Upper lobe of left lung (tissue), 6 donors: ENCODE measurements at places on chromosomes 6 and 20. TPM values are rescaled to one million over a fixed set of nuclear protein-coding genes. Genes with fewer than 3 reads are reported as not detected.

DNA sequence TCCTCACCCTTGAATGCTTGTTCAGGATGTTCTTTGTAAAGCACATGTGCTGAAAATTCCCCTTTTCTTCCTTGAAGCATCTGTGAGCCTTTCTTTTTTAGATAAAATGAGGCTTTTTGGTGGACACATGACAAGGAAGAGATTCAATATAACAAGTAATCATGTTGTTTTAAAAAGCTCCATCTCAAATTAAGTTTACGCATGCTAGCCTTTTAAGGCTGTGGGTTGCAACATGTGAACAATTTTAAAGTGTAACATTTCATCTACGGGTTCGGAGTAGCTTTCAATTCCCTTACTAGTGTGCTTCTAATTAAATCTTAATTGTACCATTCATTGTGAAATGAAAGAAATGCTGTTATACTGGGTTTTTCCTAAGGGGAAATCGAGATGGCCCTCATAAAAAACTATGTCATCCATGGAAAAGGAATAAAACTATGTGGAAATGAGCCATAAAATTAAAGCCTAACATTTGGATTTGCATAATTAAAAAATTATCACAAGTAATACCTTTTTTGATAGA, 19.3 kb upstream of the OSTM1 start:
- no peak for DNase-seq

The LAMA2 gene
- 41.9 TPM for total RNA-seq

- no peak for DNase-seq
These were observed 111.6 kb upstream of the SPACA1 start for GRCh38 chr6:87936065-87936464.

GRCh38 chr20:10672624-10673127, 1.1 kb downstream of the JAG1 start:
- DNase-seq = peak; percentile 92

The SLC16A10 gene
- total RNA-seq = 61.8 TPM

The DNAH8 gene
- under 0.01 TPM for total RNA-seq

The TTLL9 gene
- total RNA-seq = 2.6 TPM

- no peak for DNase-seq
These were observed 435.0 kb downstream of the HAO1 start for GRCh38 chr20:7505152-7505834.

DNA sequence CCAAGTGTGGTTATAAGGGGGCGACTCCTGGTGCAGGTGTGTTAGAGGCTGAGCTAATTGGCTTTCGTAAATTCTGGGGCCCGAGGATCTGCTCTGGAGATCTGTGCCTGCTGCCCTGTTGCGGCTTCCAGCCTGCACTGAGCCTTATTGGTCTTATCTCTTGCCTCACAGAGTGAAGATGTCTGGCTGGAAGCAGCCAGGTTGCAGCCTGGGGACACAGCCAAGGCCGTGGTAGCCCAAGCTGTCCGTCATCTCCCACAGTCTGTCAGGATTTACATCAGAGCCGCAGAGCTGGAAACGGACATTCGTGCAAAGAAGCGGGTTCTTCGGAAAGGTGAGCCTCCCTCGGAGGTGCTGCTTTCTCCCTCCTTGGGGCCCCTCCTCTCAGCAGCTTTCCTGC, 20.0 kb downstream of the PRPF6 start:
- no peak for DNase-seq

The BMP6 gene
- 12.1 TPM for total RNA-seq

The ANKEF1 gene
- total RNA-seq = 3.4 TPM

The PAK5 gene
- not detected for total RNA-seq

GRCh38 chr20:14902432-14903089, 565.1 kb upstream of the FLRT3 start:
- no peak for DNase-seq

The CST2 gene
- 0.29 TPM for total RNA-seq

DNA sequence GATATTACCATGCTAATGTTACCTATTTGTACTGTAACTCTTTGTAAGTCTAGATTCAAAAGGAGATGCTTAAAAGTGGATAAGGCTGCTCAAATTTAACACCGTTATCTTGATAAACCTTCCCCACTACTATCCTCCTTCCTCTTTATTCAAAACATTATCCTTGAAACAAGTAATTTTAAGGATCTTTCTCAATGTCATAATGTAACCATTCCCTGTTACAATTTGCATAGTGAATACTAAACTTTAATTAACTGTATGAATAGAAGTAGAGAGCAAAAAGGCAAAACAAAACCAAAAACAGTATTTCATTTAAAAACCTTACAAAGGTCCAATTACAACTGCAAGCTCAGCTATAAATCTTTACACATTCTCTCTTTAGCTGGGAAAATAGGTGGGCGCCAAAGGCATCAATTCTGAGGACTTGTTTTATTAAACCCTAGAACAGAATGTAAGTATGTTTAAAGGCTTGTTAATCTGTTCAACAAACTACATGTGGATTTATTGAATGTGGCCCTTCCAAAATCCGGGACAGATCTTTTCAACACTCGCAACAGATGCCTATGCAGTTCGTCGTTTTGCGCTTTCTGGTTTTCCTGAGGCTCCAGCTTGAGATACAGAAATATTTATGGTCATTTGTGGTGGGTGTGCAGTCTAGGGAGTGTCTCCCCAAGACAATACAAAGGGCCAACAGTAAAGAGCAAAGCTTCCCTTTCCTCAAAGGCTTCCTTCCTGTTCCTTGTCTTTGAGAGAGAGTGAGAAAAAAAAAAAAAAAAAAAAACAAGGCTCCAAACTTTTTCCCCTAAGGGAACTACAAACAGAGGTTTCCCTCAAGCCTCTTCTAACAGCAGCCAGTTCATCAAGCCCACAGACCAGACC, 15.1 kb downstream of the KIF13A start:
- no peak for DNase-seq

GRCh38 chr20:62274332-62274950, 28.4 kb upstream of the ADRM1 start:
- DNase-seq = no peak

- DNase-seq = no peak
These were observed 5.2 kb downstream of the VWA7 start for GRCh38 chr6:31771992-31772358.

DNA sequence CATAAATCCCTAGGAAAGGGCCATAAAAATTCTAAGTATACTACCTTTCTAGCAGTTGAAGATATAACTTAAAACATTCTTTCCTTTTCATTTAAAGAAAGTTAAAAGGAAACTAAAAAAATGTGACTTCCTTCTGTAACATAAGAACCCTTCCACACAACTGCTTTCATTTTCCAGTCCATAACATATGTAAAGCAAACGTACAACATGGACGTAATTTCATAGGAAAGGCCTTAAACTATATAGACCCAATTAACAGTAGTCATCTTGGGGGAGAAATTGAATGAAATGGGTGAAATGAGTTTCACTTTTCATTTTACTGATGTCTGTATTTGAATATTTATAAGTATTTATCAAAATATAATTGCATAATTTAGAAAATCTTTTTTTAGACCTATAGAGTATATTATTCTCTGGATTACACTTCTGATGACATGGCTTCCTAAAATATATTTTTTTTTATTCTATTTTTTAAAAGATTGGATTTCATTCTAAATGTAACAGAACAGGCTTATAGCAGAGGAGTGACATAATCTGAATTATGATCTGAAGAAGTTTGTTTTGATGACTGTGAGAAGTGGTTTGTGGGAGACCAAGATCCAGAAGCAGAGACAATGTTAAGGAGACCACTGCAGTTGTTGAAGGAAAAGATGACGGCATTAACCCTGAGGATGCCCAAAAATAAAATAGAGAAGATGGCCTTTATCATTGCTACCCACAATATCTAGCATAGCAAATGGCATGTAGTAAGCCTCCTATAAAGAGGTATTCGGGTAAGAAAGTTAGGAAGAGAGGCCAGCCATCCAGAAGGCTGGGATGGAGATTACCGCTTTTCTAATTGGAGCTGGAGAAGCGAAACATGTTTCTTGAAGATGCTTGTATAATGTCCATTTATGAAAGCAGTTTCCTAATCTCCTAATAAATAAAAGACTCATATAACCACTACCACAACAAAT, 260.4 kb downstream of the PTPRK start:
- no peak for DNase-seq

DNA sequence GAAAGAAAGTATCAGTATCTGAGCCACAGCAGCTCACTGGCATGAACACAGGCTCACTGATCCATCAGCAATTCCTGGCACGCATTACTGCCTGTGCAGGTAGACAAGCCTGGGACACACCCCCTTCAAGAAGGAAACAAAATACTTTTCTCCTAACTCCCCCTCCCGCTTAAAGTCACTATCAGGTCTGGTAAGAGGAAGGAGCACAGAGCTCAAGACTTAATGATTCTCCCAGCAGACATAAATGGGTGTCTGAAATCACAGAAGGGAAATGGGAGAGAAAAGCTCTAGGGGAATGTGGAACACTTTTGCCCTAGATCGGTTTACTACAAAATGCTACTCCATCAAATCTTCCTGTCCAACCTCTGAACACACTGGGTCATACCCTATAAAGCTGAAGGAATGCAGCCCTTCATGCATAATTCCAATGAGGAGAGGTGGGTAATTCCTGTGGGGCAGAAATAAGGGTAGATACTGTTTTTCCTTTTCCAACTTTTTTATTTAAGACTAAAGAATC, at the start of gene ADGRF1:
Gene ADGRF1 (minus strand): TSS at position 58 of the 517 bp plus-strand sequence. CDS start 13,271 bp downstream, outside the sequence.
- DNase-seq = no peak

DNA sequence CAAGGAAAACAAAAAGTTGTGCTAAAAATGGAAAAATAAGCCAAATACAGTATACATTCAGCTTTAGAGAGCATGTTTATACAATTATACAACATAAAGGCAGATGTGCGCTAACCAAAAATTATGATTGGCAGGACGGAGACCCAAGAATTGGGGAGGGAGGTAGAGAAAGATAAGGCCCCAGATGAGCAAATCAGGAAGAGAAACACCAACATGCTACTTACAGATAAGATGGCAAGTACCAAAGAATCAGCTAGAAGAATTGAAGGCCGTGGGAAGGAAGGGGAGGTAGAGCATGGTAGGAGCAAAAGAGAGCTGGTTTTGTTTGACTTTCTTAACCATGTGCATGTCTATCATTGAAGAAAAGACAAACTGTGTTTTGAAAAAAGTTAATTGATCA, 45.4 kb downstream of the PRND start:
- no peak for DNase-seq

GRCh38 chr6:73652637-73653570, 888 bp downstream of the SLC17A5 start:
- DNase-seq = peak; percentile 80

The KCNK5 gene
- 34.6 TPM for total RNA-seq

DNA sequence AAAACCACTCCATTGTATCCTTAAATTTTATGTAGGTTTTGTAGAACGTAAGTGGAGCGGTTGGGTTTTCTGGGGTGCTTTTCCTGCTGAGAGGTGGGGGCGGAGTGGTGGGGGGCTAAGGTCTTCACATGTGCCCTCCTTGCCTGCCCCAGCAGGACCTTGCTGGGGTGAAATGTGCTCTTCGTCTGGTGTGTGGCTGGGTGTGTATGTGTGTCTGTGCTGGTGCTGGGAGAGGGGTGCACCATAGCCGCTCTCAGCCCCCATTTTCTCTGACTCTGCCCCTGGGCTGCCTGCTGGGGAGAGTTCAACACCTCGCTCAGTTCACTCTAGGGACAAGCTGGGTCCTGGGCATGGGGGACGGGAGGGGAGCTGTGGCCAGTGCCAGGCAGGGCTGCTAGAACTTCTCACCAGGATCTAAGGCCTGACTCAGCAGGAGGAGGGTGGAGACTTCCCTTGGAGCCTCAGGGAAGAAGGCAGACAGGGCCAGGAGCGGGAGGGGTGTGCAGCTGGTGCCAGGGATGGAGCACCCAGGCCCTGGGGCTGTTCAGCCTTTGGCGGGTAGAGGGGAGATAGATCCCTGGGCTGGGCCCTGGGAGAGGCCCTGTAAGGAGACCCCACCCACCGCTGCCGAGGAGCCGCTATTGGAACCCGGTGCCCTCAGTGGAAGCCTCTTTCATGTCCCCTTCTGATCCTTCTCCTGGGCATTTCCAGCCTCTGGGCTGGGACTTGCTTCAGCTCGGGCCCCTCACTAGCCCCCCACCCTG, 4.8 kb downstream of the SOX18 start:
- peak; percentile 64 for DNase-seq

GRCh38 chr20:57092112-57092899, 174.1 kb downstream of the BMP7 start:
- peak; percentile 54 for DNase-seq

DNA sequence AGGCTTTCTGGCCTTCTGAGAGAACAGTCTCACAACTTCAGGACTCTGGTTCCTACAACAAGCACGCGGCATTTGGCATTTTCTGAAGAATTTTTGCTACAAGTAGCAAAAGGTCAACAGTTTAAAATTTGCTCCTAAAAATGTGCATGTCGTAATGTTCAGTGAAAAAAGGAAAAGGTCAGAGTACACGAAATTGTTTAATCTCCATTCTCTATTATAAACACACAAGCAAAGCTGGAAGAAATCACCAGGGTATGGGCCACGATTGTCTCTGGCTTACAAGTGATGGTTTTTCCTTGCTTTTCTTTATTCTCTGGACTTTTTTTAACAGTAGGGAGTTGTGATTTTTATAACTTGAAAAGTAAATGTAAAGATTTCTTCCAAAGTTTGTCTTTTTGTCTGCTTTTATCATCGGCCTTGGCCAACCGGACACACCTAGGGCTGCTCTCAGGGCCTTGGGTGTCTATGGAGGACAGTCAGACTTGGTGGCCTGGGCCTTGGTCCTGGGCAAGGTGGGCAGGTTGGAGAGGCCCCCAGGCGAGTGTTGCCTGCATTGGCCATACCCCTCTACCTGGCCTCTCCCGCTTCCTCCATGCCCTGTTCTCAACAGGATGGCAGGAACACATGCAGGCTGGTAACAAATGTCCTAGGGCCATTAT, 32.4 kb downstream of the PLEKHG1 start:
- no peak for DNase-seq

DNA sequence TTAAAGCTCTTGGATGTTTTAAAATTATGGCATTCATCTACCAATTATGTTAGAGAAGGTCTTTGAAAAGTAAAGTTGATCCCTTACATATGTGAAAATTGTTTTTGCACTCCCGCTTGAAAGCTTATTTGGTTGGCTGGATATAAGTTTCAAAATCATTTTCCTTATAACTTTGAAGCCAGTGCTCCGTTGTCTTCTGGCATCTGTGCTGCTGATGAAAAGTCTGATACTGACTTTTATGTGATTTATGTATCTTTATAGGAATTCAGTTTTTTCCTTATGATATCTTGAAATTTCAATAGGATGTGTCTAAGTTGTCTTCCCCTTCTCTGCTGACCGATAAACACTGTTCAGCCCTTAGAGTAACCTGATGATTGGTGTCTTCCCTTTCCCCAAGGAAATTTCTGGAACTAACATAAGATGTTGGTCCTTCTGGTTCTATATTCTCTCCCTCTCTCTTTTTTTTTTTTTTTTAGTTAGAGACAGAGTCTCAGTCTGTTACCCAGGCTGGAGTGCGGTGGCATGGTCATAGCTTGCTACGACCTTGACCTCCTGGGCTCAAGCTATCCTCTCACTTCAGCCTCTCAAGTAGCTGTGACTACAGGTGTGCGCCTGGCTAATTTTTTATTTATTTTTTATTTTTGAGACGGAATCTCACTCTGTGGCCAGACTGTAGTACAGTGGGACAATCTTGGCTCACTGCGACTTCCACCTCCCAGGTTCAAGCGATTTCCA, 12.7 kb downstream of the PANK2 start:
- DNase-seq = no peak

- DNase-seq = no peak
These were observed 81.4 kb downstream of the NRSN1 start for GRCh38 chr6:24207413-24207812.

The PRDM13 gene
- total RNA-seq = not detected
